A549 treated with AZD2906 at 1 μM for 4 hours (cell line): ENCODE measurements at places on chromosomes 3 and 15. TPM values are rescaled to one million over a fixed set of nuclear protein-coding genes. Genes with fewer than 3 reads are reported as not detected.

GOLGA6L9 gene
- total RNA-seq: 1.8 to 3.0 TPM (median 1.9 TPM) in 5 replicates

ZBTB20 gene
- total RNA-seq: 1.1 to 1.5 TPM (median 1.3 TPM) in 5 replicates

KLHDC8B gene
- 3.6 to 5.8 TPM (median 4.7 TPM) in 5 replicates for total RNA-seq

PATL2 gene
- total RNA-seq: 0.03 to 0.14 TPM (median 0.08 TPM) in 4 of 5 replicates, not detected in the other

NDN gene
- total RNA-seq: 0.03 to 0.08 TPM (median 0.05 TPM) in 4 of 5 replicates, not detected in the other

ISLR gene
- 0.21 to 0.39 TPM (median 0.29 TPM) in 5 replicates for total RNA-seq

ITIH4 gene
- 0.59 to 0.84 TPM (median 0.62 TPM) in 5 replicates for total RNA-seq

CISH gene
- 0.40 to 0.72 TPM (median 0.53 TPM) in 5 replicates for total RNA-seq

FMN1 gene
- total RNA-seq: 0.20 to 0.46 TPM (median 0.33 TPM) in 5 replicates

P3H2 gene
- 31.8 to 47.5 TPM (median 39.7 TPM) in 5 replicates for total RNA-seq

CFAP100 gene
- total RNA-seq: not detected in 5 replicates

KCNAB1 gene
- total RNA-seq: not detected in 5 replicates

SAMMSON gene
- total RNA-seq: 0.05 TPM in 1 of 5 replicates, not detected in the others

PLAAT1 gene
- 0.10 to 0.16 TPM in 2 of 5 replicates, not detected in the others for total RNA-seq

LSMEM2 gene
- 0.11 to 0.13 TPM in 2 of 5 replicates, not detected in the others for total RNA-seq
